AG09309 (cell line): ENCODE measurements at places on chromosomes 3 and 15.

DNA sequence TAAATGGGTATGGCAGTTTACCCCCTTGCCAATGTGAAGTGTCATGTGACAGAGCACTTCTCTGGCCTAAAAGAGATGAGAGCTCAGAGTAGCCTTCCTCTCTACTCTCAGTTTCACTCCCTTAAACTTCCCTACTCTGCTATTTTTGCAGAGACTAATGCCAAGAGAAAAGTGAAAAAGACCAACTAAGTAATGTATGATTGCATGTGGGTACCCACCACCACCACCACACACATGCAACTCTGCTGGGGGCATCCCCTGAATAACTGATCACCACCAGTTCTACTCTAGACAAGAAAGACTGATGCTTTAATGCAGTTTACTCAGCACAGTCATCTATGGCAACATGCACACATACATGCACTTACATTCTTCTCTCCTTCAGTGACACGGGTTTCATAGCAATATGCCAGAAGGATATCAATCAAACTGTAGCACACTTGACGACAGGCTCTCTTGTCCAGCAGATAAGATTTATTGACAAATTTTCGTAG is 31.3 kb downstream of the SHQ1 start:
- no peak for DNase-seq

GRCh38 chr3:140323561-140323960 is 354.3 kb upstream of the TRIM42 start:
- DNase-seq = no peak

GRCh38 chr15:32721596-32721995 is 3.8 kb downstream of the GREM1 start:
- DNase-seq = no peak

DNA sequence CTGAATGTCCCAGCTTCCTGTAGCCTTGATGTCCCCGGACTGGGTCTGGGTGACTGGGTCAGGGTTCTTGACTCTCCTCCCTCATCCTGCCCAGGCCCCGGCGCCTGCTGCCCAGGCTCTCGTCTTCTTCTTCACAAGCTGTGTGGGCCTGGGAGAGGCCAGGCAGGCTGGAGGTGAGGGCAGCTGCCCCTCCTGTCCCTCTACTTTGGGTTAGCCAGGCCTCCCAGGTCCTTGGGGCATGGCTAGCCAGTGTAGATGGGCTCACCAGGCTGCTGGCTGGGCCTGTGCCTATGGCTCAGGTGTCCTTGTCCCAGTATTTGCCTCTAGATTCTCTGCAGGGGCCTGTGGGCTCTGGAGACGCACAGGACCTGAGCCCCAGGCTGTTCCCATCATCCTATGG is 31.8 kb downstream of the TKT start:
- DNase-seq = no peak

GRCh38 chr15:91311986-91312385 is 211.9 kb downstream of the SV2B start:
- DNase-seq = no peak

DNA sequence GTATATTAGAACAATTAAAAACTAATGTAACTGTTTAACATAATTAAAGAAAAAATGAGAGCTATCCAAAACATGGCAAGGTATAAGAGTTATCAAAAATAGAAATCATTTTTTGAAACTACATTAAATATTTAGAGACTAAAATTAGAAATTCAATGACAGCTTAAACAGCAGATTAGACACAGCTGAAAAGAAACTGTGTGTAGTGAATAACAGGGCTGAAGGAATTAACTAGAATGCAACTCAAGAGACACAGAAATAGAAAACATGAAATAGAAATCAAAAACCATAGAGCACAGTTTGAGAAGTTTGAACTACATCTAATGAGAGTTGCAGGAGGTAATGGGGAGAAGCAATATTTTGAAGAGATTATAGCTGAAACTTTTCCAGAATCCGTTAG is 59.9 kb upstream of the FBN1 start:
- DNase-seq = no peak

GRCh38 chr3:9067352-9067975 is 104.2 kb upstream of the RAD18 start:
- DNase-seq = peak; percentile 27

DNA sequence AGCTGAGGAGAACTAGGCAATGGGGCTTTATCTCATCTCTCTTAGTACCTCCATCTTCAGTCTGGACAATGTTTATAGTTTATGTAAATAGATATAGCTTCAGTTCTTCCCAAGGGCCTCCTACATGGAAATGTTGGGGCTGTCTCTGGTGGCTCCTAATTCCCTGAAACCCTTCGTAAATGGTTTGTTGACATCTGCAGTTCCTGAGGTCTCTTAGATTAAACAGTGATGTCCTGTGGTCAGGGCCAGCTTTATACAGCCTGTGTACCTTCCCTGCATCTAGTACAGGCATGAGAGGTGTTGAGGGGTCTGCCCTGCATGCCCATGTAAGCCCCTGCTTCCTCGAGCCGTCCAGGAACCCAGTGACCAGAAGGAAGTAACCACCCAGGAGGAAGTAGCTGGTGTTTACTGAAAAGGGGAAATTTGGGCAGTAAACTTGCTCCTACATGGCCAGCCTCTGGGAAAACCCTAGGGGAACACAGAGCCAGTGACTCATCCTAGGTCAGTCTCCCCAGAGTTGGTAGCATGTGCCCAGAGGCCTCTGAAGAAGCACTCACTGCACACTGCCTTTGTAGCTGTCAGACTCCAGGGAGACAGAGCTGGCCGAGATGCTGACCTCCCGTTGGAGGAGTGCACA is 4.7 kb upstream of the TBC1D2B start:
- no peak for DNase-seq

DNA sequence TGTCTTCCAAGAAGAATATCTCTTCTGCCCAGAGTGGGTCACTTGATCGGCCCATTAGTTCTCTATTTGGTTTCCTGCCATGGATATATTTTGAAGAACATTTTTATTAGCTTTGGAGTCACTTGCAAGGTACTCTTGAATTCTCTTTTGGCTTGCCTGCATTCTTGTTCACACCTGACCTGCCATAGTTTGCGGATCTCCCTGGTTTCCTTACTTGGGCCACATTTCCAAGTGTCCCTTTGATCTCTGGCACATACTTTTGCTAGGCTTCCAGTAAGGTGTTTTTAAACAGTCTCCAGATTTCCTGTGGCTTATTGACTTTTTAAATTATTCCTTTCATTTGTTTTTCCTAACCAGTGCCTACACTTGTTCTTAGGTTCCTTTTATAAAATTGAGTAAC is 488.5 kb upstream of the MDFIC2 start:
- no peak for DNase-seq

- no peak for DNase-seq
Observed at GRCh38 chr3:186172353-186172752, 63.5 kb upstream of the ETV5 start.

GRCh38 chr15:48946074-48946839 is 17.5 kb downstream of the SHC4 start:
- no peak for DNase-seq

DNA sequence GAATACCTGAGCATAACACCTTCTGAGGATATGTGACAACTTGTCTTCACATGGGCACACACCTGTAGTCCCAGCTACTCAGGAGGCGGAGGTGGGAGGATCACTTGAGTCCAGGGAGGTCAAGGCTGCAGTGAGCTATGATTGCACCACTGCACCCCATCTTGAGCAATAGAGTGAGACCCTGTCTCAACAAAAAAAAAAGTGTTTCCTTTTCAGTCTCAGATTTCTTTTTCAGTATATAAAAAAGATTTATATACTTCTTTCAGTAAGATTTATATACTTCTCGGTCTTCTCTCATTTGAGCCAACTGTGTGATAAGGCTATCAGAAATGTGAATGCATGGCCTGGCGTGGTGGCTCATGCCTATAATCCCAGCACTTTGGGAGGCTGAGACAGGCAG is 84.9 kb upstream of the SKOR1 start:
- no peak for DNase-seq

DNA sequence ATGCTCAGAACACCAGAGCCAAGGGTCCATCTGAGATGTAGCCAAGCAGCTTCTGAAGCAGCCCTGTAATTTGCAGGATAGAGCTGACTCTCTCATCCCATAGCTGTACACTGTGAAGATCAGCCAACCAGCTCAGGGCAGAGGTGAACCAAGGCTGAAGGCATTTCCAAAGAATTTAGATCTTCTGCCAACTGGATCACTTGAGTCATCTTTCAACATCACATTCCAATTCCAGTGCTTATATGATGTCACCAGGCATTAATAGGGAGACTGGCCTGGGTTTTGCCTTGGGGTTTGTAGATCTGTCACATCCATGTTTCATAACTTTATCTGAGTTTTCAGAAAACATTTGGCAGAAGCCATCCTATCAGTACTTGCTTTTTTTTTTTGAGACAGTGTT is 98.2 kb downstream of the NR2F2 start:
- peak; percentile 87 for DNase-seq
